Osteoblast (primary cell): ENCODE measurements at places on chromosomes 5 and 9. TPM values are rescaled to one million over a fixed set of nuclear protein-coding genes. Genes with fewer than 3 reads are reported as not detected.

The COL15A1 gene
- total RNA-seq: 8.0 and 29.3 TPM in 2 replicates

The SLC6A18 gene
- total RNA-seq: not detected in 2 replicates

- H3K4me1 ChIP-seq: no peaks in the 10 kb centered on the region
- no peaks in the 10 kb centered on the region for H3K36me3 ChIP-seq
- H3K27me3 ChIP-seq: no peaks in the 10 kb centered on the region
- no peak overlapping the region for H3K4me3 ChIP-seq
- no peak overlapping the region for H3K27ac ChIP-seq
These were observed 91.3 kb upstream of the KIF2A start for GRCh38 chr5:62214701-62215100.

GRCh38 chr5:10332301-10332700, 21.2 kb upstream of the MARCHF6 start:
- H3K27me3 ChIP-seq: no peaks in the 10 kb centered on the region
- H3K27ac ChIP-seq: no peak overlapping the region
- no peak for DNase-seq
- no peaks in the 10 kb centered on the region for H3K36me3 ChIP-seq

GRCh38 chr9:105572455-105572854, 14.5 kb downstream of the FKTN start:
- no peak for DNase-seq
- no peak overlapping the region for H3K27ac ChIP-seq
- H3K27me3 ChIP-seq: no peaks in the 10 kb centered on the region
- H3K36me3 ChIP-seq: peaks cover 7% of the 10 kb centered on the region
- H3K4me1 ChIP-seq: no peaks in the 10 kb centered on the region

- no peak for DNase-seq
- peaks cover 2% of the 10 kb centered on the region for H3K27me3 ChIP-seq
- H3K4me3 ChIP-seq: no peak overlapping the region
- H3K27ac ChIP-seq: peak overlapping the region; percentile 93
These were observed 548.9 kb upstream of the CLINT1 start for GRCh38 chr5:158407824-158408195.

- no peaks in the 10 kb centered on the region for H3K4me1 ChIP-seq
- no peak overlapping the region for H3K4me3 ChIP-seq
- no peak for DNase-seq
- peaks cover 30% of the 10 kb centered on the region for H3K27me3 ChIP-seq
- H3K36me3 ChIP-seq: no peaks in the 10 kb centered on the region
- H3K27ac ChIP-seq: no peak overlapping the region
These were observed 49.0 kb downstream of the PDE8B start for GRCh38 chr5:77259476-77259875.

GRCh38 chr5:154278908-154279307, 88.4 kb downstream of the GALNT10 start:
- H3K36me3 ChIP-seq: no peaks in the 10 kb centered on the region
- H3K27ac ChIP-seq: no peak overlapping the region
- no peak for DNase-seq
- H3K27me3 ChIP-seq: no peaks in the 10 kb centered on the region
- peaks cover 36% of the 10 kb centered on the region for H3K4me1 ChIP-seq
- no peak overlapping the region for H3K4me3 ChIP-seq

DNA sequence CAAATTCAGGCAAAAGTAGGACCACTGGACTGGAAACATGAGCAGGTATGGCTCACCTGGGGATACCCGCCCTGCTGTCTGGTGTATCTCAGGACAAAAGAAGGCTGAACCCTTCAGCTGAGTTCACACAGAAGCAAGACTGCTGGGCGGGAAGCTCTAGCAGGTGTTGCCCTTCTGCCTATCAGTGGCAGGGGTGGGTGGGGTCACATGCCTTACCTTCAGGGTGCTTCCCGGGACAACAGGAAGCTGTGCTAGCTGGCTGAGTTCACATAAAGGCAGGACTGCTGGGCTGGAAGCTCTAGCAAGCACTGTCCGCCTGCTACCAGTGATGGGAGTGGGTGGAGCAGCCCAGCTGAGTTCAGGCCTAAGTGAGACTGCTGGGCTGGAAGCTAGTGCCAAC, 498.8 kb upstream of the ZNF608 start:
- H3K36me3 ChIP-seq: no peaks in the 10 kb centered on the region
- DNase-seq: no peak
- no peaks in the 10 kb centered on the region for H3K4me1 ChIP-seq
- no peak overlapping the region for H3K4me3 ChIP-seq
- H3K27ac ChIP-seq: no peak overlapping the region
- no peaks in the 10 kb centered on the region for H3K27me3 ChIP-seq

GRCh38 chr5:150120617-150121447, 34.5 kb upstream of the CSF1R start:
- DNase-seq: peak; percentile 72
- peak overlapping the region; percentile 12 for H3K27ac ChIP-seq
- no peaks in the 10 kb centered on the region for H3K4me1 ChIP-seq
- no peaks in the 10 kb centered on the region for H3K27me3 ChIP-seq
- no peak overlapping the region for H3K4me3 ChIP-seq
- H3K36me3 ChIP-seq: peaks cover 95% of the 10 kb centered on the region

- H3K4me1 ChIP-seq: peaks cover 3% of the 10 kb centered on the region
- no peak overlapping the region for H3K27ac ChIP-seq
- no peak overlapping the region for H3K4me3 ChIP-seq
These were observed 10.4 kb downstream of the ANGPTL2 start for GRCh38 chr9:127112056-127112455.

GRCh38 chr9:16217943-16218701, 652.3 kb downstream of the BNC2 start:
- peaks cover 41% of the 10 kb centered on the region for H3K4me1 ChIP-seq
- no peak overlapping the region for H3K4me3 ChIP-seq
- no peak for DNase-seq
- no peaks in the 10 kb centered on the region for H3K36me3 ChIP-seq

GRCh38 chr5:74257645-74258313, 382.7 kb downstream of the ENC1 start:
- H3K4me3 ChIP-seq: no peak overlapping the region
- no peak for DNase-seq
- no peak overlapping the region for H3K27ac ChIP-seq
- H3K27me3 ChIP-seq: no peaks in the 10 kb centered on the region
- H3K36me3 ChIP-seq: no peaks in the 10 kb centered on the region

DNA sequence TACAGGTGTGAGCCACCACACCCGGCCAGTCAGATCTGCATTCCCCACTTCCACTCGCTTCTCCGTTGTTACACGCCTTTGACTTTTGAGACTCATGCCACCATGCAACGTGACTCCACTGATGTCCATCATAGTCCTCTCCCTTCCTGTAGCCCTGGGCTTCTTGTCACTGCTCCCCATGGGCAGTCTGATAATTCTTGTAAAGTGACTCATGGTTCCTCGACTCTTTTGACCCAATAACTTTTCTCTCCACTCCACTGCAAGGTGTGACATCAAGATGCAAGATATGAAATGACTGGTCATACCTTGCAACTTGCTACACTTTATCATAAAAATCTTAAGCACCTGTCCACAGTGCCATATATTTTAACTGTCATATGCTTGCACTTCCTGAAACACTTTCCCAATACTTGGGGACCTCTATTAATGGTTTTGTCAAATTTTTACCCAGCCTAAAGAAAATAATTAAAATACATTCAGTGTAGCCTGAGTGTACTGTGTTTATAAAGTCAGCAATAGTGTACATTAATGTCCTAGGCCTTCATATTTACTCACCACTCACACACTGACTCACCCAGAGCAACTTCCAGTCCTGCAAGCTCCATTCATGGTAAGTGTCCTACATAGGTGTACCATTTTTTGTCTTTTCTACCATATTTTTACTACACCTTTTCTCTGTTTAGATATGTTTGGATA, 18.6 kb upstream of the ANKRD18A start:
- H3K27me3 ChIP-seq: no peaks in the 10 kb centered on the region
- H3K4me3 ChIP-seq: no peak overlapping the region
- no peaks in the 10 kb centered on the region for H3K4me1 ChIP-seq
- no peaks in the 10 kb centered on the region for H3K36me3 ChIP-seq
